ENCODE measurements at places on chromosomes 7 and 10.
A peak's percentile ranks its signal among the peaks of the same experiment; 100 is the strongest.

- no peak for DNase-seq
Observed at GRCh38 chr7:15085366-15085765, 182.8 kb upstream of the DGKB start.

DNA sequence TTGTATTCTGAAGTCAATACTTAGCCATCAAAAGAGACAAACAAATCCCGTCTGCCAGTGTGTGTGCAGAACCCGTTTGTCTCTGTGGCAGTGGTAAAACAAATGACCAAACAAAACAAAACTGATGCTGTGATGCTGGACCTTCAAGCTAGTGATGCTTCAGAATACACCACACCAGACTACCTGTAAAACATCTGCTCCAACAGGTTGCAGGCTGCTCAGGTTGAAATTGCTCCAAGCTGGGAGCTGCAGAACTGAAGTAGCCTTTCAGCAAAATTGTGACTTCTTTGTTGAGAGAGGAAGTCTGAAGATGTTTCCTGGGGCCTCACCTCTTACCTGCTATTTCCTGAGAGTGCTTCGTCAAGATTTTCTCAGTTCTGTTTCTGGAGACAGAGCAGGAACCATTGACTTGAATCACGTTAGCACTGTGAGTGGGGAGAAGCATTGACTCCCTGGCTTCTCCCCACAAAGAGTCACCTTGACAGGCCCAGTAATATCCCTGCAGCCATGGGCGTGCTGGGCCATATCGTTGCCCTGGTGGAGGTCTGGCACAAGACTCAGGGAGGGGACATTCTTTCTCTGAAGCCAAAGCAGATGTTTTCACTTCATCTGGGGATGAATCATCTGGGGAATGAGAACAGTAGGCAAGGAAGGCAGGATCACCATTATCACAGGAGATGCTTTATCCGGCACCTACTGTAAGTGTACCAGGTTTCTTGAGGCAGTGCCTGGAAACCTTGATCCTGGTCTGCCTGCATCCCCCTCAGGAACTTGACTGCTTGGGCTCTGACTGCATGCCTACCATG lies 80.2 kb downstream of the RBM20 start:
- DNase-seq: no peak

GRCh38 chr10:100911472-100911871 lies 1.3 kb upstream of the SLF2 start:
- no peak for DNase-seq

- DNase-seq: no peak
Observed at GRCh38 chr10:74645692-74646091, 180.7 kb upstream of the KAT6B start.

DNA sequence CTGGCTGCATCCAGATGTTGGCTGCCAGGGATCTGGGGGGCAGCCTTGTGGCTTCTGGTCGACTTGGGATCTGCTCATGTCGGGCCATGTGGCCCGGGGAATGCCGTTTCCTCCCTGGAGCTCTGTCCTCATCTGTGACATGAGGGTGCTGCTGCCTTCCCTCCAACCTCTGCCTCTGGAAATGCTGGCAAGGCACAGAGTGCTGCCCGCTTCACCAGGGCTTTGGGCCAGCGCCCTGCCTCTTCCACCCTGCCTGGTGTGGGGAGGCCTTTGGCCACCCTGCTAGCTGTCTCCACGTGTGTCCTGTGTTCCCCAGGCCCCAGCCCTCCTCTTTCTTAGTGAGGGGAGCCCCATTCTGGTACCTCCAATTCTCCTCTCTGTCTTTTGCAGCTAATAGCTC lies 5.8 kb upstream of the SMARCD3 start:
- DNase-seq: no peak

DNA sequence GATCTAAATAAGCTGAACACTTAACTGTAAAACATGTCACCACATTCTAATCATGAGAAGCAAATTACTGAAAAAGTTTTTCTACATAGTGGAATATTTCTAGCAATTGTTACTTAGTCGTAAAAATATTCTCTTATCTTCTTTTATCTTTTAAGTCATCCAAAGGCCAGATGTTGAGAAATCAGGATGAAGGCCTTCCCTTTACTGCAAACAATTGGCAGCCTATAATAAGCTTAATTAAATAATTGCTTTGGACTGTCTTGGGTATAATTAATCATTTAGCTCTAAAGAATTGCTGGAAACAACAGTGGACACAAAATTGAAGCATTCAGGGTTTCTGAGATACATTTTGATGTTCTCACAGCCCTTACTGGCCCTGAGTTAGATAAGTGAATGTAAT lies 226.5 kb downstream of the FANK1 start:
- no peak for DNase-seq

DNA sequence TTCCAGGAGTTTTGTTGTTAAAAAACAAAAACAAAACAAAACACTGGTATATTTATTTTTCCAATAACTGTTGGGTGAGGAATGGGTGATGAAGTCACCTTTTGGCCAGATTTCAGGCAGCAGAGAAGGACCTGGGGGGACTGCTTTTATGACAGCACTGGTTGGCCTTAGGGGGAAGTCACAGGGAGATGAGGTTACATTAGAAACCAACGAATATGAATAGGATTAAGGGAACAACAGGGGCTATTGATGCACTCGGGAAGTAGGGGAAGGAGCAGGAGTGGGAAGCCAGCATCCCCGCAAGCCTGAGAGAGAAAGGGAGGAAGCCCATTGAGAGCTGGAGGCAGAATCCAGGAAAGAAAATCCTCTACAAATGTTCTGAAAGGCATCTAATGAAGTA lies 958.4 kb downstream of the TYW1 start:
- DNase-seq: no peak

DNA sequence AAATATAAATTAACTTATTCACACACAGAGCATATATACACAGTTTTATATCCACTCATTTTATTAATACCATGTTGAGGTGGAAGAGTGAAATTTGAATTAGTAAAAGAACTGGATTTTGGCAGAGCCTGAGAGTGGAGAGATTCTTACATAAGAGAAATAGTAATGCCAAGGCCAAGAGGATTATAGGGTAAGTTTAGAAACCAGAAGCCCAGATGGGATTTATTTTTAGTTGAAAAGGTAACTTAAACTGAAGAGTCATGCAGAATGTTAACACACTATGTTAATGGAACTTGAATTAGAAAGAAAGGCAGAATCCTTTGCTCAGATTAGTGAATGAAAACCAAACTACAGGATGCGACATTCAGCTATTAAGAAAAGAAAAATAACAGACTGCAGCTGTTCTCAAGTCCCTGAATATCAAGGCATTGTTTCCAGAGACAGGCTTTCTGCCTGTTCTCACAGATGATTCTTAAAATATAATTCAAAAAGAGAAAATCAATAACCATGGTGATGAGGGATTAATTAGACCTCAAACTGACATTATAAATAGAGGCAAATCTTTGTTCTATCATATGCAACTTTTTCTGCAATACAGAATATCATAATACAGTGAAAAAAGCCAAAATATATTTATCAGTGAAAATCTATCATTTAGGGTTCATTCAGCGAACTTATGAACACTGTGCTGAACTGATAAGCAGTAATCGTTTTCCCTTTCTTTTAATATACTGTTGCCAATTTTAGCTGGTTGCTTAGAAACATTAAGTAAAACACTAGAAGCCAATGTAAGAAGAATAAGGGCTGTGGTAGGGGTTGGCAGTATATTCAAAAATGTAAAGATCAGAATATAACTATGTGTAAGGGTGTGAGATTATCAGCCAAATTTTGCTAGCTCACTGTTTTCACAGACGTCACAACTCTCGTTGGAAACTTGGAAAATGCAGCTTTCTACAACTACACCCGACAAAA lies 34.4 kb downstream of the HECTD2 start:
- no peak for DNase-seq

DNA sequence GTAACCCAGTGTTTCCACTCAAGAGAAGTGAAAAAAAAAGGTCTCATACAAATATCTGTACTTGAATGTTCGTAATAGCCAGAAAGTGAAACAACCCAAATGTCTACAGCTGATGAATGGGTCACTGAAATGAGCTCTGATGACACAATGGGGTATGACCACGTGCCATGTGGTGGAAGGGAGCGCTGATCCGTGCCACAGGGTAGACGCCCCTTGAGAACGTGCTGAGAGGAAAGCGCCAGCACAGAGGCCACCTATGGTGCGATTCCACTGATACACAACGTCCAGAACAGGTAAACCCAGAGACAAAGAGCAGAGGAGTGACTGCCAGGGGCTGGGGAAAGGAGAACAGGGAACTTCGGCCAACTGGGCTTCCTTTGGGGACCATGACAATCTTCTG lies 50.3 kb downstream of the MAD1L1 start:
- peak; percentile 9 for DNase-seq

DNA sequence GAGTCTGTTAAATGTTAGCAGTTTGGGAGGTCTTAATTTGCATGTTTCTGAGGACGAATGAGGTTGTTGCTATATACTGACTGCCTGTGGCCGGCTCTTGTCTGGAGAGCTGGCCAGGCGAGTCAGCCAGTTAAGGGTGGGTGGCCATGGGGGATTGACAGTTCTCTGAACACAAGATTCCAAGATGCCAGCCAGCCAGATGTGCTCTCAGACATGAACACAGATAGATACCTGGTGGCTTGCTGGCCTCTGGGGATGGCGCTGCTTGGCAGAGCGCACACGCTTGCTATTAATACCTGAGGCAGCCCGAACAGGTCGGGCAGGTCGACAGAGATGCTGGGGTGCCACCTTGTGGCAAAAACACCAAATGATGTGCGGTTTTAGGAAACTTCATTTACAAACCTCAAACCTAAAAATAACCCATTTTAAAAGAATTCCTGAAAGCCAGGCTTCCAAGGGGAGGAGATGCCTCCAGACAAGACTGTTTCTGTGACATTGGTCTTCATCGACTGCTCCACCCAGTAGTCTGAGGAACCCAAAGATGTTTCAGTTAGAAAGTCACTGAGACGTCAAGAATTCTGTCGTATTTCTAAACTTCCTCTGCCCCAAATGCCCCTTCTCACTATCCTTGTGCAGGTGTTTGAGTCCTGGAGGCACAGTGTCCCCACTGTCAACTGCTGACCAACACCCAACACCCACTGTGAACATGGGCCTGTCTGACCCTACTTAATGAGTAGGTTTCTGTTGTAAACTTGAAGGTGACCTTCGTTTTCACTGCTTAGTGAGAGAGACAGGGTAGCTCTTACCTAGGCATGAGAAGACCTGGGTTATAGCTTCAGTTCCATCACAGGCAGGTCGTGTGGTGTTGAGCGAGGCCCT lies 123.4 kb downstream of the NT5C2 start:
- DNase-seq: peak; percentile 41

GRCh38 chr10:82150123-82150900 lies 275.3 kb downstream of the NRG3 start:
- DNase-seq: no peak

- DNase-seq: no peak
Observed at GRCh38 chr7:97959046-97959445, 30.9 kb downstream of the OCM2 start.

DNA sequence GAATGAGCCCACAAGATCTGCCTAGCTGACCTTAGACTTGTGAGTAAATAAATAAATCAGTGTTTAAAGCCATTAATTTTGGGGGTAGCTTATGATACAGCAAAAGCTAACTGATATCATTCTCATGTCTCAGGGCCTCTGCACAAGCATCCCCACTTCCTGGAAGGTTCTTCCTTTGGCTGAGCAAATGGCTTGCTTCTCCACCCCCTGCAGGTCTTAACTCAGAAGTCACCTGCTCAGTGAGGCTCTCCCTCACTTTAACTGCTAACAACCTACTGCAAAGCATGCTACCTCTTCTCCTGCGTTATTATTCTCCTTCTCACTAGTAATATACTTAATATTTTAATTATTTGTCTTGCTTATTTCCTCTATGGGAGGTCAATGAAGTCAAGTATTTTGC lies 167.3 kb downstream of the TPK1 start:
- DNase-seq: no peak

GRCh38 chr10:79241990-79242619 lies 105.2 kb upstream of the PPIF start:
- peak; percentile 97 for DNase-seq

GRCh38 chr7:106345421-106346166 lies 60.8 kb upstream of the NAMPT start:
- DNase-seq: peak; percentile 96

GRCh38 chr10:118355234-118355633 lies 13.1 kb upstream of the FAM204A start:
- no peak for DNase-seq

GRCh38 chr10:98100476-98100875 lies 34.0 kb upstream of the R3HCC1L start:
- no peak for DNase-seq

DNA sequence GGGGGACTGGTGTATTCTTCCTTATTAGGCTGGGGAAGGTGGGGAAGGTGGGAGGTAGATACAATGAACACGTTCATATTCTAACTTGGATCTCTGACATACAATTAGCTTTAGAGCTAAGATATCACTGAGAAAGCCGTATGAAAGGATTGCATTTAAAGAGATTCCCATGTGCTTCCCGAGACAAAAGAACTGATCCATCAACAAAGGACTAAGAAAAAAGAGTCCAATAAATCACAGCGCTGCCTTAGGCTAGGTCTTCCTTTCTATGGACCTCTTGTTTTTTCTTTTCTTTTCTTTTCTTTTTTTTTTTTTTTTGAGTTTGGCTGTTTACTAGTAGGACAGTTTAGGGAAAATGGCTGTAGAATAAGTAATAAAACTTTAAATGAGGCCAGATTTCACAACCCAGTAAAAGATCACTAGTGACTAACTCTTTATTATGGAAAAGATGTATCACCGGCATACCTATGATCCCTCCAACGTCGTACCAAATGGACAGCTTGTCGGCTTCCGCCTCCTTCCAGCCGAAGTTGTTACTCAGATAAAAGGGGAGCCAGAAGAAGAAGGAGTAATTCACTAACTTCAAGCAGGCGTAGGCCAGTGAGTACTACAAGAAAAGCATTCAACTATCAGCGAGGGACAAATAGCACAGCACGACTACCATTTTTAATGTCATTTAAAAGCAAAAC lies 50.0 kb downstream of the SLC37A3 start:
- no peak for DNase-seq

DNA sequence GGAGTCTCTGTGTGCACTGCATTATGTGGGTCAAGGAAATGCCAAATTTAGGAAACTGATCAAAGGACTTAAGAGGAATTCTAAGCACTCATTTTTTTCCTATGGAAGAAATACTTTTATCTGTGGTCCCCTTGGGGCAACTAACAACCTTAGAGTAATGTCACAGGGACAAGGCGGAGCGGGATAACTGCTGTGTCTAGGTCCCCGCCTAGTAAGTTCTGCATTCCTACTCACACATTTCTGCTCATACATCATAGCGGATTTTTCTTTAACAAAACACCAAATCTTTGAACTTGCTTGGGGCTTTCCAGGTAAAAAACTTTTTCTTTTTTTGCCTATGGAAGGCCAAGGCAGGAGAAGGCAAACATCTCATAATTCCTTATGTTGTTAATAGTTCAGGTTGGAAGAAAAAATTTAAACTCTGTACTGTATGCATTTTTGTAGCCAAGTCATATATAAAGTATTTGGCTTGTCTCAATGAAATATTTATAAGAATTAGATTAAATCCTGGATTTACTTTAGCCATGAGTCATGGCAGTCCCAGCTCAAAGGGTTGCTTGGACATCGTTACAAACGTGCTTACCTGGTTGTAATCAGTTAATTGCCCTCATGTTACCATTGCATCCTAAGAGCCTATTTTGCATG lies 285.0 kb downstream of the PHTF2 start:
- no peak for DNase-seq

- DNase-seq: peak; percentile 67
Observed at GRCh38 chr10:5293691-5294550, 70.8 kb upstream of the UCN3 start.

Data from suppressor macrophage treated with lipopolysaccharide for 4 hours (primary cell).